ENCODE measurements at places on chromosomes 7 and 10.

DNA sequence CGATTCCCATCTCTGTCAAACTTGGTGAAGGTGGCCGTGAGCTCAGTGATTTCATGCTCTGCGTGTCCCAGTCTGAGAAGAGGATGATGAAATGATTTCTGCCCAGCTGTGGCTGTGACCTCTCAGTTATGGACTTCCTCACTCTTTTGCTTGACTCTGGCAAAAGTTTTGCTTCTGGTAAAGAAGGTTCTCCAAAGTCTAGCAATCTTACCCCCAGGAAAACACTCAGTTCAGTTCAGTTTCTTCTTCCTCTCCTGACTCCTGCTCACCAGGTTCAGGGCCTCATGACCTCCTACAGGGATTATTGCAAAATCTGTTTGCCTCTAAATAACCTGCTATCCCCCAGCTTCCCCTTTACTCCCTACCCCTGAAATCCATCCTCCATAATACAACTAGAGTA is 4.9 kb upstream of the BLOC1S2 start:
- DNase-seq, result no peak

DNA sequence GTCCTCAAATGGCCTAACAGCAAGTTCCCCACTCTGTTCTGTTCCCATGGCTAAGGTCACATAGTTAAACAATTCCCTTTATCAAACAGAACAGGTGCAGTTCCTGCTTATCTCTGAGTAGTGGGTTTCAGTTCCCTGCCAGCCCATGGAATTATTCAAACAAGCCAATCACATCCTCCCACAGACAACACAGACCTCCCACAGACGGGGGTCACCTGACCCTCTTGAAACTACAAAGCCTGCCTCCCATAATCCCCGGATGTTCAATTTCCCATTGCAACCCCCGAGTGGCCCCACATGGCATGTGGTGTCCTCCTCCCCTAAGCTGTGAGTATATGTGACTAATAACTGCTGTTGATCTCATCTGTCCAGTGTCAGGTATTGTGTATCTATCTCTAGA is 64.1 kb downstream of the TMEM168 start:
- DNase-seq, result no peak

DNA sequence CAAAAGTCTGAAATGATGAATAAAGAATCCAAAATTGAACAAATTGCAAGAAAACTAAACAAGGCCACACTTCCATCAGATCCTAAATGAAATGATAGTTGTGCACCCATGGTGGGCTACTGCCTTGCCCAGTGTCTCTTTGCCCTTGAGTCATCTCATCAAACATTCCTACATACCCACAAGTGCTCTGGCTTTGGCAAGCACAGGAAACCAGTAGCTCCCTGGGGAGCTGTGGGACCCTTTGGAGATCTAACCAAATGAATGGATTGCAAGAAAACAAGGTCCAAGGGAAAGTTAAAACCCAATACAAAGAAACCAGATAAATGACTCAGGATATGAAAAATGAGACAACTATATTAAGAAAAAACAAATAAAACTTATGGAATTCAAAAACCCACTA is 129.8 kb upstream of the TMEM229A start:
- DNase-seq, result no peak

DNA sequence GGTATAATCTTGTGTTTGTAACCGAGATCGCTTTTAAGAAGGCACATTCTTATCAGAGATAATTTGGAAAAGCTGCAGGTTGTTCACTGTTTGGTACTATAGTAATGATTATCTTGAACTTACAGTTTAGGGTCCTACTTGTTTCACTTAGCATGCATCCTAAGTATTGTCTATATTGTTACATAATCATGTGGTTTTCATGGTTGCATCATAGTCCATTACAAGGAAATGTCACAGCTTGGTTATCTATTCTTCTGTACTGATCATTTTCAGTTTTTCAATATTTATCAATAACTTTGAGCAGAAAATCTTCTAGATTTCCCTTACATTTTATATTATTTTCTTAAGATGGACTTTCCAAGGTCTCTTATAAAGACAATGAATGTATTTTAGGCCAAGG is 116.3 kb downstream of the PLPP4 start:
- no peak for DNase-seq

GRCh38 chr10:95821720-95822119 is 65.8 kb downstream of the ENTPD1 start:
- DNase-seq, result no peak

DNA sequence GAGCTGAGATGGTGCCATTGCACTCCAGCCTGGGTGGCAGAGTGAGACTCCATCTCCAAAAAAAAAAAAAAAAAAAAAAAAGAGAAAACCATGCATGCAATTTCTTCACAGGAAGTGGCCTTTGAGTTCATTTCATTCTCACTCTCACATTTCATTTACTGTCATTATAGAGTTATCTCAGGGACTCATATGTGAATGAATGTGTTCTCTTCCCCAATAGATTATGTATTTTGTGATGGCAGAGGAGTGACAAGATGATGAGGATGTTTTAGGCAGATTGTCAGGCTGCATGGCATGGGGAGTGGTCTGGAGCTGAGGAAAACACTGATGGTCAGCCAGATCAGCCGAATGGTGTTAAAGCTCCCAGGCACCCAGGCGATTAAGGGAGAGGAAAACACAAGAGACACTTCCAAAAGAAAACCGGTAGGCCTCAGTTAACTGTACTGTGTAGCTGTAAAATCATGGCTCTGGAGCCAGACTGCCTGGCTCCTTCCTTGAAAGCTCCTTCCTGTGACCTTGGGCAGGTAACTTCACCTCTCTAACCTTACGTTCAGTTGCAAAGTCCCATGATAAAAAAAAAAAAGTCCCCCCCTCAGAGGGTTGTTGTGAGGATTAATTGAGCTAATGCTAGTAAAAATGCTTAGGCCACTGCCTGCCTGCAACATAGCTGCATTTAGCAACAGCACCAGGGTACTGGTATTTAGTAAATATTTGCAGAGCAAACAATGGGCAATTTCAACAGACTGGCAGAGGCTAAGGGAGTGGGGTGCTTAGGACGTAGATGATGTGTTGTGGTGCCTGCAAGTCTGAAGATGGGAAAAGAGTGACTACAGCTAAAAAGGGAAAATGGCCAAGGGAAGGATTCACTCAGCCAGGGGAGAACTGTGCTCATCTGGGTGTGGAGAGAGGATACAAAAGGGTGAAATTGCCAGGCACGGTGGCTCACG is 6.9 kb downstream of the FRAT2 start:
- no peak for DNase-seq
